ENCODE measurements at places on chromosomes 16 and 17. TPM values are rescaled to one million over a fixed set of nuclear protein-coding genes. Genes with fewer than 3 reads are reported as not detected.

PRRT2 gene
- total RNA-seq, result 0.25 TPM

CCL8 gene
- total RNA-seq, result not detected

KRT33A gene
- total RNA-seq, result not detected

CD300LF gene
- total RNA-seq, result not detected

ITGA2B gene
- 0.13 TPM for total RNA-seq

PRSS21 gene
- 1.6 TPM for total RNA-seq

All from mesangial cell (primary cell).